SHP77 (cell line): ENCODE measurements at places on chromosomes 13 and 19.

- DNase-seq: no peak
These were observed 109.5 kb upstream of the FNDC3A start for GRCh38 chr13:48866249-48866648.

DNA sequence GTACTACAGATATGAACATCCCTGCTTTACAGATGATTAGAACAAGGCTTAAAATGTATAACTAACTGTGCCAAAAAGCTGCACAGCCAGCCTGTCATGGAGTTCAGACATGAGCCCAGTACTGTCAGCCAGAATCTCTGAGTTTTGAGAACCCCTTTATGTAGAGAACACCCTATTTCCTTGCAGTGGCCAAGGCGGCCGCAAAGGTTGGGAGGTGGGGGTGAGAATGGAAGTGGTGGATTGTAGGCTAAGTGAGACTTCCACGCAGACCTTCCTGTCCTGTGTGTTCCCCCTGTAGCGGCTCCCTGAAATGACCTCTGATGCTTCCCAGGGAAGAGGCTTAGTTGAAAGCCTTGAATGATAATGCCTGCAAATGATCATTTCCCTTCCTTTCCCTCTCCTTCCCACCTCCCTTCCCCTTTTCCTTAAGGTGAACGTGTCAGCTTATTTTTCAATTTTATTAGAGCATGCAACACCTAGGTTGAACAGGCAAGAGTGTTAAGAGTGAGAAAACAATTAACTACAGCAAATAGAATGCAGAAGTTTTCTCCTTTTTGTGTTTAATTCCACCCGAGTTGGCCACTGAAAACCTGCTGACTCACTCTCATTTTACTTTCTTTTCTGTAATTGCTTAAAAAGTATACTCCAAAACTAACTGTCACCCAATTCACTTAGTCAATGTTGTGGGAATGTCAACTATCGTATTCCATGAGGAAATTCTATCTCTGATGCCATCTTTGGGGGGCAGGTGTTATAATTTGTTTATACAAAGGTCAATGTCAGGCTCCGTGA is 167.0 kb upstream of the EDNRB start:
- DNase-seq: no peak

GRCh38 chr13:66915596-66916185 is 314.4 kb downstream of the PCDH9 start:
- DNase-seq: no peak

GRCh38 chr13:51981355-51981754 is 29.9 kb downstream of the ATP7B start:
- DNase-seq: no peak

DNA sequence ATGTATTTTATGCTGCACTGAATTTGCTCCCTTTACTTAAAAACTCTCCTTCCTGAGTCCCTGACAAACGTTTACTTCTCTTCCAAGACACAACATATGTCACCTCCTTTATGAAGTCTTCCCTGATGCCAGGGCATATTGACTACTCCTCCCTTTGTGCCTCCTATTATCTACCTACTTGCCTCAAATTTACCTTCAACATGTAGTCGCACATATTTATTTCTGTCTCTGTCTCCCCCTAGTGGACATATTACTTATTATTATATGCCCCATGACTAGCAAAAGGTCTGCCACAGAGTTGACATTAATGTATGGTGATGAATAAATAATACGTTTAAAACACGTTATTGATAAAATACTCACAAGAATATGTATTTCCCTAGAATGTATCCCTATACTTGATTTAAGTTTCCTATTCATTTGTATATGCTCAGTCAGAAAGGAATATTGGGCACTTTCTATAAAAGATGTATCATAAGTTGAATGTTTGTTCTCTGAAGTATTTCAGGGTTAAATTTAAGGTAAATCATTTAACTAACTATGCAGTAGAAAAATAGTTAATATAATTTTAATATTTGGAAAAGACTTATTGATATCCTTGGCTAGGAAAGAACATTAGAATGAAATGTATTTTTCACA is 250.3 kb upstream of the ATXN8OS start:
- DNase-seq: peak; percentile 57

GRCh38 chr19:56348289-56348877 is 33.7 kb upstream of the ZSCAN5A start:
- peak; percentile 5 for DNase-seq

DNA sequence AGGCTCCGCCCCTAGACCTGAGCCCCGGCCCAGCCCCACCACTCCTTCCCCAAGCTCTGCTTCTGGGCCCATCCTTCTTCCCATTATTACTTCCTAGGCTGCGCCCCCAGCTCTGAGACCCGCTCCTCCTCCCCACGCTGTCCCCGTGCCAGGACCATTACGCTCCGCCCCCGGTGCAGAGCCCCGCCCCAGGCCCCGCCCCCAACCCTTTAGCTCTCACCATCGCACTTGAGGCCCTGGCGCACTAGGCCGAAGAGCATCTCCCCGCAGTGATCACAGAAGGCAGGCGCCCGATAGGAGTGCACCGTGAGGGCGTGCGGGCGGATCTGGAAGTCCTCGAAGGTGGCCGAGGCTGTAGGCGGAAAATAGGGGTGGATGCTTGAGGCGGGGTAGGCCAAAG is 6.2 kb downstream of the PRKD2 start:
- no peak for DNase-seq

GRCh38 chr13:34469196-34469986 is 472.7 kb upstream of the NBEA start:
- peak; percentile 53 for DNase-seq

DNA sequence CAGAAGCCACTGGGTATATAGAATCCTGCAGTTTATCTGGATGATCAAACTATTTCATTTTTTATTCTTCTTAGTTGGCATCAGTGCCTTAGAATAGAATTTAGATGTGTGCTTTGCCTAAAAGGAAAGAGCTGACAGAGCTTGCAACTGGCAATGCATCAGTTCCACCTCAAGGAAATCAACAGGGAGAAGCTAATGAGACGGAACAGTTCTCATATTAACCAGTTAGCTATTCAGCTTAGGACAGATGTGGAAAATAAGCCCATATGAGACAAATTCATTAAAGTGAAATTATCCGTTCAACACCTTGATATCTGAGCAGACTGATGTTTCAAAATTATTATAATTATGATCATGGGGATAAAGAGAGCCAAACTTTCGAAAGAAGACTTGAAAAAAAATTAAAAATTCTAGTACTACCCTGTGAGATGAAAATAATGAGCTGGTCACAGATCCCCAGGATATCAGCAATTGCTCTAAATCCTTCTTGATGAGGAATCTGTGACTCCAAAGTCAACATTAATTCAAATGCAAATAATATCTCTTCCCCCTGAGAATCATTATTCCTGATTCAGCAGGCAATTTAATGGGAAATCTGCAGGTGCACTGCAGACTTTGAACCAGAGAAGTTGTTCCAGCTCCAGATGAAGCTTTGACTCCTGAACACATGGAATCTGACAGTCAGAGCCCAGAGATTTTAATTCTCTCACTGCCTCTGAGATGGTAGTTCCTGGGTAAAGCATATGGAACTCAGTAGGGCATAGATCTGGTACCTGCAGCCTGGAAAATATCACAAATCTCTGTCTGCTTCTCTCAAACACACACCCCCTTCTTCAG is 486.8 kb downstream of the FOXO1 start:
- DNase-seq: no peak

- DNase-seq: peak; percentile 20
These were observed 575.1 kb downstream of the SLITRK5 start for GRCh38 chr13:88246239-88246638.

DNA sequence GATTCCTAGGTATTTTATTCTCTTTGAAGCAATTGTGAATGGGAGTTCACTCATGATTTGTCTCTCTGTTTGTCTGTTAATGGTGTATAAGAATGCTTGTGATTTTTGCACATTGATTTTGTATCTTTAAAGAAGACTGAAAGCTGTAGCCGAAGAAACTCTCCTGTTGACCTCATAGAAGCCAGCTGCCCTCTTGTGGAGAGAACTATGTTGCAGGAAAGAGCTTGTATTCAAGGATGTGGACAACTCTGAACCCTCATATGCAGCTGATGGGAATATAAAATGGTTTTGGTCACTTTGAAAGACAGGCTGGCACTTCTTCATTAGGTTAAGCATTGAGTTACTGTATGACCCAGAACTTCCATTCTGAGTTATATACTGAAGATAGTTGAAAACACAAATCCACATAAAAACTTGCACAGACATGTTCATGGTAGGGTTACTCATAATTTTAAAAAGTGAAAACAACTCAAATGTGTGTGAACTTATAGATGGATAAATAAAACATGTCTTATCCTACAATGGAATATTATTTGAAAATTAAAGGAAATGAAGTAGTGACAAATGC is 65.8 kb upstream of the SLITRK6 start:
- DNase-seq: peak; percentile 28

GRCh38 chr13:22169473-22169872 is 498.6 kb downstream of the FGF9 start:
- DNase-seq: no peak

DNA sequence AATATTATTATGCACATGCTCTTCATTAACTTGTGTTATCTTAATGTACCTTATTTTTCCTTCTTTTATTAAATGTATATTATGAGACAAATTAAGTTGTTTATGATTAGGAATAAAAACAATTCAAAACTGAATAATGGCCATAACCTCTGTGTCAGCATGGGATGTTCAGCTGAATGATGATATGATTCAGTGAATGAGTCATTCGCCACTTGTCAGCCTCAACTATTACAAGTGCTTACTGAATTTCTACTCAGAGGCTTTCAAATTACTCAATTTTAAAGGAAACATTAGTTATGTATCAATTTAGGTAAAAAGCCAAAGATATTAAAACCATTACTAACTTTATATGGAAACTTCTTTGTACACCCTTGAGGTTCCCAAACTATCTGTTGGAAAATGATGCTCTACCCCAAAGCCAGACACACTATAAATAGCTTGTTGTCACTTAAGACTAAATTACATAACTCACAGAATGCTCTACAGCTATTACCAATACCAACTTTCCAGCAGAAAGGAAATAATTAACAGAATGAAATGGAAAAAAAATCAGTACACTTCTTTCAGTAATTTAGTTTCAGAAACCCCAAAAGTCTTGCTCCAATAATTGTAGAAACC is 14.4 kb downstream of the LIG4 start:
- DNase-seq: no peak

DNA sequence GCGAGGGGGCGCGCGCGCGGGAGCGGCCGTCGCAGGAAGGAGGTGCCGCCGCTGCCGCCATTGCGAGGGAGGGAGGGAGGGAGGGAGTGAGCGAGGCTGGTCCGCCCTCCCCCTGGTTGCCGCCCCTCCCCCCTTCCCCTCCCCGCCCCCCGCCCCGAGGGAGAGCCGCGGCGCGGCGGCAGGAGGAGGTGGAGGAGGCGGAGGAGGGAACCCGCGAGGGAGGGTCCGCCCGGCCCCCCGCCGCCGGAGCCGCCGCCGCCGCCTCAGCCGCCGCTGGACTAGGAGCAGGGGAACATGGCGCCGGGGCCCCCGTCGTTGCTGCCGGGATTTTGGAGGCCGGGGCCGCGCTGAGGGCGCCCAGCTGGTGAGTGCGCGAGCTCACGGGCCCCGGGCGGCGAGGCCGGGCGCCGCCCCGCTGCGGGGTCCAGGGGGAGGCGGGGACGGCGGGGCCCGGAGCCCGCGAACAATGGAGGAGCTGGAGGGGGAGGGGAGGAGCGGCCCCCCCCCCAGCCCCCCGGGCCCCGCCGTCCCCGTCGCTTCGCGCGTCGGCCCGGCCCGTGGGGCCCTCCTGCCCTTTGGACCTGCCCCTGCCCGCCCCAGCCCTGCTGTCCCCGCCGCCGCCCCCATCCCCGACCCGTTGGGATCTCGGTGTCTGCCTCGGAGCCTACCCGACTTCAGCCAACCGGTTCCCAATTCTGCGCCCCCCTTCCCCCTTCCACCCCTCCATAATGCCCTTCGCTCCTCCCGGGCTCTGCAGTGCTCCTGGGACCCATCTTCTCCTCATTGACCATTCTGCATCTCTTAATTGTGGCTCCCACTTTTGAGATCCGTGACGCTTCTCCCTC is at the start of gene ARHGAP35:
ARHGAP35 (plus strand) TSS at position 152 of the 845 bp plus-strand sequence. CDS start 57,679 bp downstream, outside the sequence.
- DNase-seq: no peak

- no peak for DNase-seq
These were observed 12.5 kb upstream of the GDF15 start for GRCh38 chr19:18373407-18373891.

GRCh38 chr13:49502954-49503353 is 7.2 kb downstream of the PHF11 start:
- no peak for DNase-seq

DNA sequence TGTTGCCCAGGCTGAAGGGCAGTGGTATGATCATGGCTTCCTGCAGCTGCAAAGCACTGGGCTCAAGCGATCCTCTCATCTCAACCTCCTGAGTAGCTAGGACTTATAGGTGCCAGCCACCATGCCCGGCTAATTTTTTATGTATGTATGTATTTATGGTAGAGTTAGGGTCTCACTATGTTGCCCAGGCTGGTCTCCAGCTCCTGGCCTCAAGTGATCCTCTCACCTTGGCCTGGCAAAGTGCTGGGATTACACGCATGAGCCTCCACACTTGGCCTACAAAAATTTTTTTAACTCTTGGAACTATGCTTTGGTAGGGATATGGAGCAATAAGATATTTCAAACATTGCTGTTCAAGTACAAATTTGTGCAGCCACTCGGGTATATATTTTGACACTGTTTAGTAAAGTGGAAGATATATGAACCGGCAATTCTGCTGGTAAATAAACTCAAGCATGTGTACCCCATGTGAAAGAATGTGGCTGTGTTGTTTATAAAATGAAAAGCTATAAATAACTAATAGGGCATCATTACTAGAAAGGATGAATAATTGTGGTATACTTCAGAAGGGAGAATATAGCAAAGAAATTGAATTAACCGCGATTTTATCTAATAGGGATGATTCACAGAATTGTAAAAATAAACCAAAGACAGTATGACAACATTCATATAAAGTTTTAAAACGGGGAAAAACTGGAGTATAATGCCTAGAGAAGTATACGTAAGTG is 1.1 kb downstream of the ZNF566 start:
- DNase-seq: no peak

- no peak for DNase-seq
These were observed 26.3 kb downstream of the CKM start for GRCh38 chr19:45296355-45296754.

- DNase-seq: no peak
These were observed 21.0 kb downstream of the VASP start for GRCh38 chr19:45528149-45528743.

- DNase-seq: no peak
These were observed 204.9 kb upstream of the KL start for GRCh38 chr13:32811297-32811800.

GRCh38 chr19:55075371-55075998 is at the start of gene EPS8L1:
TSS of gene EPS8L1 (plus strand) at chr19:55075869. CDS start at chr19:55076445, 576 bp downstream.
- no peak for DNase-seq
